ENCODE measurements at places on chromosomes 5 and 9.

- no peak for DNase-seq
Measured at GRCh38 chr5:34791761-34792244, 47.2 kb upstream of the TTC23L start.

GRCh38 chr5:103475629-103476240, 86.9 kb downstream of the NUDT12 start:
- DNase-seq, result no peak

DNA sequence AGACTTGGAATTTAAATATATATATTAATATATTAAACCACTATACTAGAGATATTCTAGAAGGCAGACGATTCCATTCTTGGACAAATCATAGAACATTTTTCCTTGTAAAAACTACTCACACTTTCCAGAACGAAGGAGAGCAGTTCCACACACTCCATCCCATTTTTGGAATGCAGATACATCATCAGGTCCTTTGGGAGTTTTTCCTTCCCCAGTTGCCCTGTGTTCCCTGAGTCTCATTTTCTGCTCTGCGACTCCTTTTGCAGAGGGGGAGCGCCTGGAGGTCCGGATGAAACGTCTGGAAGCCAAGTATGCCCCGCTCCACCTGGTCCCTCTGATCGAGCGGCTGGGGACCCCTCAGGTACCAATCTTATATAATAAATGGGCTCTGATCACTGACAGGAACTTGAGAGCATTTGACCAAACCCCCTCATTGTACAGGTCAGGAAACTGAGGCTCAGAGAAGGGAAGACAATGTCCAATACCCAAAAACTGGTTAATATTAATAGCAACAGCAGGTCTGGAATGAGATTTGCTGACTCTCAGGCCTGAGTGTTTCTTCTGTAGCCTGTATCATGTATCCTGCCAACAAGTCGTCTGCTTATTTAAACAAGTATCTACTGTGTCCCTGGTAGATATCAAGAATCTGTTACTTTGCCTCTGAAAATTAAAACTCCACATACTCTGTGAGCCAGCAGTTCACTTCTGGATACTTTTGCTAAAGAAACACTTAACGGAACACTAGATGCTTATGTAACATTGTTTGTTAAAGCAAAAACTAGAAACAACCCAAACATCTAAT, 76.8 kb upstream of the NIPAL4 start:
- DNase-seq, result no peak

- no peak for DNase-seq
Measured at GRCh38 chr9:103798620-103799019, 295.5 kb upstream of the SMC2 start.

DNA sequence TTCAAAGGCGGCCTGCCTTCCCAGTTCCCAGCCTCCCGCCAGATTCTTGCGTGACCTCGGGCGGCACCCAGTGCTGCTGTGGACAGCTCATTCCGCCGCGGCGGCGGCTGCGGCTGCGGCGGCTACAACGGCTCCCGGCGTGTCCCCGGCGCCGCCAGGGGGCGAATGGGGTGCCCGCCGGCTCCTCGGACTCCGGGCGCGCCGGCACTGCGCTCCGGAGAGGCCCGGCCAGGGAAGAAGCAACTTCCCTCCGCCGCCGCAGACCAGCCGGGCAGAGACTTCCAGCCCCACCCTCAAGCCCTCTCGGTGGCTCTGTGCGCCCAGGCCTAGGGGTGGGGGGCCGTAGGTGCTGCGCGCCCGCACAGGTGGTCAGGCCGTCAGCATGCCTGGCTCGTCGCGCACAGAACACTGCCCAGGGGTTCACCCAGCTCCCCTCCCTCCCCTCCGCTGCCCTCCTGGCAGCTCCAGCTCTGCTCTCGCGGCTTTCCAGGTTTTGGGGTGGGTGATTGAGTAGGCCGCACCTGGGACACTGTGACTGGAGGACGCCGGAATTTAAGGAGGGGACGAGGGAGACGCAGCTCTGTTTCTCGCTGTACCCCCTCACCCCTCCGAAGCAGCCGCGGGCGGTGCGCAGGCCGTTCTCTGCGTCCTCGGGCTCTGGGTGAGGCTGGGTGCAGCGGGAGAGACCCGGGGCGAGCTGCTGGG, 20.2 kb downstream of the IGIP start:
- peak; percentile 81 for DNase-seq

- DNase-seq, result no peak
Measured at GRCh38 chr5:59328709-59329296, 564.7 kb downstream of the PDE4D start.

- no peak for DNase-seq
Measured at GRCh38 chr5:154325566-154325965, 120.2 kb upstream of the SAP30L start.

- no peak for DNase-seq
Measured at GRCh38 chr5:72126796-72127195, 19.5 kb downstream of the MAP1B start.

DNA sequence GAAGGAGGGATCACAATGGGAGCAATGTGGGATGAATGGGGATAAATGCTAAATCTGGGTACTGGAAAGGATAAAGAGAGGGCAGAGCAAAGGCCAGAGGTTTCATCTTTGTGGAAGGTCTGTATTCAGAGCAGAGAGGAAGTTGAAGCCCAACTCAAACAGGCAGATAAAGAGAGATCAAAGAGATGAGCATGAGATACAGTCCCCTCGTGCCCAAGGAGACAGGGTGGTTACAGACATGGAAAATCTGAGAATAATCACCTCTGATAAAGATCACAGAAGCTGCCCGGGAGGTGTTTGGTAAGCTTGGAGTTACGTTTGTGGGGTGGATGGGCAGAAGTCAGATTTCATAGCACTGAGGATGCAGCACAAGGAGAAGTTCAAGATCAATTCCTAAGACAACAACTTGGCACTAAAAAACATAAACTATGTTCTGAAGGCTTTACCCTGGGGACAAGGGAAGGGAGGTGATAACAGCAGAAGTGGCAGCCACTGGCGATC, 459 bp upstream of the ERAP2 start:
- peak; percentile 71 for DNase-seq

DNA sequence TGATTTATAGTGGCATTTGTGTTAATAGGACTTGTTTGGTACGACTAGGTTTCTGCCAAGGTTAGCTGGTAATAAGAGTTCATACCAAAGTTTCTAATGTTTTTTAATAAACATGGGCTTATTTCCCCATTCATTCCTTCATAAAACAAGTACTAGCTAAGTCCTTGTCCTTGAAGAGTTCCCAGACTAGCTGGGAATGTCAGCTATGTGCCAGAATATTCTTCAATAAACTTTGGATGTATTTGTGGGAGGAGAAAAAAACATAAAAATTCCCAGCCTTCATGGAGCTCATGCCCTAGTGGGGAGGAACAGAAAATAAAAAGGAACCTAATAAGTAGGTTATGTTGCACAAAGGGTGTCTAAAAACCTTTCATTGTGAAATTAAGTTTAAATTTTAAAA, 176.9 kb downstream of the DENND1A start:
- DNase-seq, result no peak

GRCh38 chr5:8633259-8633658, 764.3 kb downstream of the MTRR start:
- no peak for DNase-seq

DNA sequence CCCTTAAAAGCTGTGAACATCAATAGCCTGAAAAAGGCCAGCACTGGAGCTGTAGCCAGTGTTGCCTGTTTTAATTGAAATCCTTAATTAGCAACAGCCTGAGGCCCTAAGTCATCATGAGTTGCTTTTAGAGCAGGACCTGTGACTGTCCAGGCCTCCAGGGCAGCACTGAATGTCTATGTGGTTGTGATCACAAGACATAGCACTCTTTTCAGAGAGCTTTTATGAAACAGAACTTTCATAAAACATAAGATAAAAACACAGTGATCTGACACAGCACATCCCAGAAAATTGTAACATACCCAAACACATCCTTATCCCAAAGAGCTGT, 85.5 kb upstream of the MYO10 start:
- no peak for DNase-seq

DNA sequence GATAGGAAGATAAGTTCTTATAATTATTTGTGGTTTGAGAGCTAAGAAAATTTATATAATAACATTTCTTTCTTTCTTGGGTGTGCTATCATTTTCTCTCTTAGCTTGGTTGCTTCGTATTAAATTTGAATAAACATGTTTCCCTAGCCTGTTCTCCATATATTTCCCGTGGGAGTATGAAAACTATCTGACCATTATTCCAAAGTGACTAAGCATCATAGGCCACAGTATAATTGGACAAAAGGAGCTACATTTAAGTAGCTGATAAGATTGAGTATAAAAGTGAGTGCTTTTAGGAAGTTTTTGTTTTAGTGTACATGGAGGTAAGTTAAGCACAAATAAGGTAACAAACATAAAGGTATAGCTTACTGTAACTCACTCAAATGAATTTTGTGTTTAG, 8.4 kb upstream of the OSMR start:
- DNase-seq, result no peak

DNA sequence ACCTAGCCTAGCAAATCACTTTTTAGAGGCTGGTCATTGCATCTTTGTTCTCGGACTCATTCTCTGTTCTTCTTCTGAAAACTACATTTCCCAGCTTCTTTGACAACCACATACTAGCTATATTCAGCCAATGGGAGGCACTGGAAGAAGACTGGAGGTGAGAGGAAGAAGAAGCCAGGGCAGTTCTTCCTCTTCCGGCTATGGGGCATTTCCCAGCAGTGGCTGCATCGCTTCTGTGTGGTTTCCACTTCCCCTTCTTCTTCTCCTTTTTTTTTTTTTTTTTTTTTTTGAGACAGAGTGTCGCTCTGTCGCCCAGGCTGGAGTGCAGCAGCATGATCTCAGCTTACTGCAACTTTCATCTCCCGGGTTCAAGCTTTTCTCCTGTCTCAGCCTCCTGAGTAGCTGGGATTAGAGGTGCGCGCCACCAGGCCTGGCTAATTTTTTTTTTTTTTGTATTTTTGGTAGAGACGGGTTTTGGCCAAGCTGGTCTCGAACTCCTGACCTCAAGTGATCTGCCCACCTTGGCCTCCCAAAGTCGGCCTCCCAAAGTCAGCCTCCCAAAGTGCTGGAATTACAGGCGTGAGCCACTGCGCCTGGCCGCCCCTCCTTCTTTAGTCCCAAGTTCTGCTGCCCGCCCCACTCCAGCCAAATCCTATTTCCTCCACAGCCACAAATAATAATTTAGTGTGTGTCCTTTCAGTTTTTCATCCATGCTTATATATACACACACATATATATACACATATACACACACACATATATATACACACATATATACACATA, 6.9 kb upstream of the UBAP1 start:
- DNase-seq, result no peak

DNA sequence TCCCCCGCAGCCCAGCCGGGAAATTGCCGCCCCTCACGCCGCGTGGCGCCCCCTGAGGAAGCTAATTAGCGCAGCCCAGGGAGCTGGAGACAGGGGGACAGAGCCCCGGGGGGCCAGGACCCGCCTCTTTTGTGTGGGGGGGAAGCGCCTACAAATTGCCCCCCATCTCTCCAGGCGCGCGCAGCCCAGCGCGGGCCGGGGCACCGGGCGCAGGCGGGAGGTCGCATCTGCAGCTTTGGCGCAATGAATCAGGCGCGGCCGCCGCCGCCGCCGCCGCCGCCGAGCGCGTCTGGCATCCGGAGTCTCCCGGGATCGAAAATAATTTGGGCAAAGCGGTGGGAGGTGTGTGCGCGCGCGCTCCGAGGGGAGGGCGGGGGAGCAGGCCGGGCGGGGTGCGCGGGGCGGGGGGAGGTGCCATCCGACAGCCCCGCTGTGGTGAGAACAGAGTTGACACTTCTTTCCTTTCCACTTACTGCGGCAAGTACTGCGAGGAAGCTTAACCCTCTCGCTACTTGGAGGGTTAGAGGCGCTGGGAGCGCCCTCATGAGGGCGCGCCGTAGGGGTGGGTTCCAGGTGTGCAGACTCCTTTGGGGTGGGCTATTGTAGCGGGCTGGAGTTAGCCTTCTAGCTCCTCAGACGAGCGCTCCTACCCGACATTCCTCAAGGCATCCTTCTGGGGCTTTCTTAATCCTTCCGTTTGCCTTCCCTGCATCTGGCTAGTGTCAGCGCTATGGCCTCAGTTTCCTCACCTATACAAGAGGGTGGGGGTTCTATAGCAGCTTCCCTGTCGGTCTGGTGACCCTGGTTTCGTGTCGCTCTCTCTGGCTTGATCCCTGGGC, 63.1 kb downstream of the CXXC5 start:
- peak; percentile 82 for DNase-seq

DNA sequence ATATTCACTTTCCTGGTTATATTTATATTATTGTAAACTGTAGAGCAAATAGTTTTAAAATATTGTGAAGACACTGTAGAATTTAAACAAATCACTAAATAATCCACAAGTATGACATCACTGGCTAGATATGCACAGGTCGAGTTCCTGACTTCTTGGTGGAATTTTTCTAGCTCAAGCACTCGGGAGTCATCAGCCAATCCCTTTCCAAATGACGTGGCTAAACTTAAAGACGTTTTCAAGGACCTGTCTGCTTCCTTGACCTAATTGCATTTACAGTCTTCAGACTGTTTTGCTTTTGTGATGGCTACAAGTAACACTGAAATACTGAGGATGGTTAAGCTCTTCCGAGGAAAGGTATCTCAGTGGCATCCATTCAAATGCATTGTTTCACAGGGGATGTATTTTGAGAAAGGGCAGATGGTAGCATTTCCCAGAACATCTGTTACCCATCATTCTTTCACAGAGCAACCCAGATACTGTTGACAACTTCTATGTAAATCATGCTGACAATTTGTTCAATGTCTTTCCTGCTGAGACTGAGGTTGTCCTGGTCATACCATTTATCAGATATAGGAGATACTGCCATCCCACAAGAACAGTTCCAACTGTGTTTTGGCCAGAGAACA, 262.8 kb downstream of the CDH10 start:
- DNase-seq, result no peak

DNA sequence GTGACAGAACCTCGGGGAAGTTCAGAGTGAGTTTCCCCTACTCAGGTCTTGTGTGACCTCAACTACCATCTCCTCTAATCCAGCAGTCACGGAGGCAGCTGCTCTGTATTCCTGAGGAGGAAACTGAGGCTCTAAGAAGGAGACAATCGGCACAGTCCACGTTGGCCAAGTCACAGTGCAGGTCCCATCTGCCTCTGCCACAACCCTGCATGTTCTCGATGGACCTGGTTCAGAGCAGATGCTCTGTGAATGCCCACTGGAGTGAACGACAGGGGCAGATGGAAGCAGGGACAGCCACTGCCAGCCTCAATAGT, 722 bp upstream of the ERGIC1 start:
- no peak for DNase-seq

- no peak for DNase-seq
Measured at GRCh38 chr5:121366515-121366914, 485.2 kb upstream of the FTMT start.

DNA sequence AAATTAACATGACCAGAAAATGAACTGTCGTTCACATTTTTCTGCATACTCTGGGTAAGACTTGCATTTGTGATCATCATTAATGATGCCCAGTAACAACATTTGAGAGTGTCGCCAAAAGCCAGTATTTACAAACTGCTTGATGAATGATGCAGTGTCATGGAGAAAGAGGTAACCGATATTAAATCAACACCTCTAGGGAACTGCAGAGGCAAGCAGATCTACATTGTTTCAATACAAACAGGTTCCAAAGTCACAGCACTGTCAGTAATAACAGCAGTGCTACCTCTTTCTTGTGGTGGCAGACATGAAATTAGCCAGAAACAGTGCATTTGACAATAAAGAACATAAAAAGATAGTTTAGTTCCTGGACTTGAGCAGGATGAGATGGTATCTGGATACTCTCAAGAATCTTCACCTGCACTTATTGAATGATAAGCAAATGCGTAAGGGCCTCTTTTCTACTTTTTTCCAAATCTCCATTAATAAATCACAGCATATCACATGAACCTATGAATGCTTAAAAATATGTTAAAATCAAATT, 456.6 kb downstream of the ARHGEF28 start:
- no peak for DNase-seq

GRCh38 chr5:145101246-145101645, 733.9 kb downstream of the PRELID2 start:
- no peak for DNase-seq

- DNase-seq, result no peak
Measured at GRCh38 chr9:114124666-114125475, 25.8 kb upstream of the KIF12 start.

Measured in activated CD8-positive, alpha-beta memory T cell treated with anti-CD3 and anti-CD28 coated beads for 24 hours (primary cell).